ENCODE measurements at places on chromosomes 4 and X.

- DNase-seq: peak; percentile 53
Observed at GRCh38 chrX:53440621-53441517, 6.7 kb upstream of the HSD17B10 start.

DNA sequence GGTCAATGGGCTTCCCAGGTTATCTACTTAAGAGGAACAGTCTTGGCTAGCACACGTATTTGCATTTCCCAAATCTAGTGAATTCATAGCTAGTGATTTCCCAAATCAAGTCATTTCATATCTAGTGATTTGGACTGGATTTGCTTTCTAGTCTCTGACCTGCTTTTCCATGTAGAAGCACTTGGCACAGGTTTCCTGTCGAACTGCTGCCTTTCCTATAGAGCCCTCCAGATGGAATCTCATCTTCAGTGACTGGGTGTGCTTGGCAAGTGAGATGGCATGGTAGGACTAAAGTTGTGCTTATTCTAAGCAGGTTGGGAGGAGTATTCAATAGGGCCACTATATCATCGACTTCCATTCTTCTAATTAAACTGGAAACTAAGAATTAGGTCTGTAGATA lies 94.7 kb downstream of the CCNG2 start:
- DNase-seq: no peak

GRCh38 chr4:95105112-95105511 lies 347.4 kb downstream of the BMPR1B start:
- DNase-seq: no peak

DNA sequence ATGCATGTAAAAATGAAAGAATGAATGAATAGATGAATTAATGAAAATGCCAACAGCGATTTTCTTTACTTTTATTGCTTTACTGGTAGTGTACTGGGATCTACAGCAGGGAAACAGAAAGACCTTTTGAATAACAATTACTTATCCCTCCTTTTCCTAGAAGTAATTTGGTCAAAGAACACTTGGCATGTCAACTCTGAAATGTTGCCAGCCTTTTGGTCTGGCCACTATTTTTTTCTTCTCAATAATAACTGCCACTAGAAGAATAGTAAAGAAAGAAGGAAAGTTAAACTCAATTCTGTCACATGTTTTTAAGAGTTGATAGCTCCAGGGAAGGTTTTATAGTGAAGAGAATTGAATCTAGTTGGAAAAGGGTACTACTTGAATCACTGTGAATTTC lies 52.9 kb downstream of the EPHA5 start:
- no peak for DNase-seq

- no peak for DNase-seq
Observed at GRCh38 chrX:40030205-40030604, 67.6 kb downstream of the BCOR start.

- DNase-seq: no peak
Observed at GRCh38 chr4:135804785-135805184, 1603.2 kb upstream of the PABPC4L start.

DNA sequence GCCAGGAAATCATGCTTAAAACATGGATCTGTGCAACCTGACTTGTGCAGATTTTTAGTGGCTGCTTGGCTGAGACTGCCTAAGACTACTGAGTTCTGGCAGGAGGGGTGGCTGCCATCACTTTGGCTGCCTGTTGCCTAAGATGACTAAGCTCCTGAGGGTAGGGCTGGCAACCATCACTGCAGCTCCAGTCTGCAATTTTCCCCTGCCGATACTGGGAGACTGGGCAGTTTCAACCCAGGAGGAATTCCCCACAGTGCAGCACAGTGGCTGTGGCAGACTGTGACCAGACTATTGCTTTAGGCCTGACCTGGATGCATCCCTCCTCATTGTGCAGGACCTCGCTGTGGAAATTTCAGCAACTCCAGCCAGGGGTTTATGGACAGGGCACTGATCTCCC lies 544.9 kb downstream of the ANKRD50 start:
- DNase-seq: no peak

- no peak for DNase-seq
Observed at GRCh38 chr4:100651499-100652175, 133.8 kb upstream of the EMCN start.

GRCh38 chr4:94765174-94765573 lies 7.4 kb downstream of the BMPR1B start:
- DNase-seq: no peak

DNA sequence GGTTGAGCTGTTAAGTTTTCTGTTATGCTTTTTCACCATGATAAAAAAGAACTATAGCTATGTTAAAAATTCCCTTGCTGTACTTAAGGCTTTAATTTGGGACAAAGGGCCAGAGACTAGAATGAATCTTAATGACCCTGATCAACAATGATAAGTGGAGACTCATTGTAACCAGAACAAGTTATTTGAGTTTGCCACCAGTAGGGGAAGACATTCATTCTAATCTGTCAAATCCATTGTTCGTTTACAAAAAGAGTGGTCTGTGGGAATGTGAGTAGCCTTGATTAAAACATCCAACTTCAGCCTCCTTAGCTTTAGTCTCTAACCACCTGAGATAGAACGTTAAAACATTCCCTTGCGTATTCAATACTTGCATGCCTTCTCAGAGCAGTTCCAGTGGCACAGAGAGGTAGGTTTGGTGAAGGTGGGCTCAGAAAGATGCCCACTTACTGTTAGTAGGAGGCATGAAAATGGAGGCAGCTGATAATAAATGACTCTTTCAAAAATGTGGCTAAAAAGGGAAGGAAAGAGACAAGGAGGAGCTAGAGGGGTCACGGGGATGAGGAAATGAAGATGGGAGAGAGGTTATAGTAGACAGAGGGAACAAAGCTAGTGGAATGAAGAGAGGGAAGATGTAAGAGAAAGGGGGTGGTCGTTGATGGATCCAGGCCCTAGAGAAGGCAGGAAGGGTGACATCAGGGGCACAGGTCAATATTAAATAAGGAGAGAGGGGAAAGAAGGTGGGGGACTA lies 66.2 kb downstream of the EGF start:
- DNase-seq: no peak

- peak; percentile 61 for DNase-seq
Observed at GRCh38 chrX:15471028-15471427, 22.1 kb downstream of the PIR start.

- DNase-seq: peak; percentile 58
Observed at GRCh38 chrX:14032406-14032805, 2.7 kb upstream of the GEMIN8 start.

- no peak for DNase-seq
Observed at GRCh38 chr4:3706111-3706511, 60.1 kb upstream of the ADRA2C start.

All from EH (cell line).